ENCODE measurements at places on chromosomes 4 and X. TPM values are rescaled to one million over a fixed set of nuclear protein-coding genes. Genes with fewer than 3 reads are reported as not detected.

Gene NOX1
- not detected for total RNA-seq

GRCh38 chrX:56550667-56551066 lies 12.8 kb upstream of the UBQLN2 start:
- no peaks in the 10 kb centered on the region for H3K4me1 ChIP-seq
- DNase-seq, result no peak
- H3K36me3 ChIP-seq, result no peaks in the 10 kb centered on the region
- H3K27me3 ChIP-seq, result no peaks in the 10 kb centered on the region
- H3K27ac ChIP-seq, result no peak overlapping the region

DNA sequence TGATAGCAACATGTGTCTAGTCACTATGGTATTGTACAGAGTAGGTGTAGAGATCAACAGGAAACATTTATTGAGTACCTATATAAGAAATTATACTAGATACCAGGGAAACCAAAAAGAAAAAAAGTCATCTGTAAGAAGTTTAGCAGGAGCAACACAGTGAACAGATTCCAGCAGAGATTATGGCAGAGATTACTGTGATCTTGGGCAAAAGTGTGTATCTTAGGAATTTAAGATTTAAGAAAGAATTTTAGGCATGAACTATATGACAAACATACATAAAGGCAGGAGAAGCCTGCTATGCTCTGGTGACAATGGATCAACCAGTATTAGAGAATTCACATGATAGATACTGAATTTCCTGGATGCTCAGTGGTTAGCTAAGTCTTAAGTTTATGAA lies 37.9 kb downstream of the SNCA start:
- no peaks in the 10 kb centered on the region for H3K27me3 ChIP-seq
- no peak overlapping the region for H3K27ac ChIP-seq
- no peak for DNase-seq
- no peaks in the 10 kb centered on the region for H3K36me3 ChIP-seq

Gene GIMD1
- not detected for total RNA-seq

Gene PDE6B
- total RNA-seq, result 2.7 TPM

GRCh38 chrX:86981326-86981879 lies 536.2 kb upstream of the KLHL4 start:
- H3K4me3 ChIP-seq, result no peak overlapping the region
- H3K36me3 ChIP-seq, result no peaks in the 10 kb centered on the region
- no peaks in the 10 kb centered on the region for H3K27me3 ChIP-seq
- DNase-seq, result no peak
- no peak overlapping the region for H3K27ac ChIP-seq

Gene ADH1A
- 0.36 TPM for total RNA-seq

DNA sequence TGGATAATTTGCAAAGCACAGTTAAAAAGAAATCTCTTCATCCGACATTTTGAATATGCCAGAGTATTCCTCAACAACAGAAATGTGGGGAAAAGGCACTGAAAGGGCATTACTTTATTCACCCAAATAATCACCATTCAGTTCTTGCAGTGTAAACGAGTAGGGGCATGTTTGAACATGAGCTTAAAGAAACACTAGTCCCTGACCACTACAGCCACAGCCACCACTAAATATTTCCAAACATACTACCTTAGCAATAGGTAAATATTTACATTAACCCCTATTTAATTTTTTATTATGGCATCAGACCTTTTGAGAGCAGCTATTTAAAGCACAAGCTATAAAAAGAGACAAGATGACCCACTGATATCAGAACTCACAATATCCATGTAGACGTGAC lies 27.6 kb downstream of the MCF2 start:
- no peak overlapping the region for H3K4me3 ChIP-seq
- no peaks in the 10 kb centered on the region for H3K4me1 ChIP-seq
- H3K27me3 ChIP-seq, result no peaks in the 10 kb centered on the region
- no peaks in the 10 kb centered on the region for H3K36me3 ChIP-seq
- no peak for DNase-seq

DNA sequence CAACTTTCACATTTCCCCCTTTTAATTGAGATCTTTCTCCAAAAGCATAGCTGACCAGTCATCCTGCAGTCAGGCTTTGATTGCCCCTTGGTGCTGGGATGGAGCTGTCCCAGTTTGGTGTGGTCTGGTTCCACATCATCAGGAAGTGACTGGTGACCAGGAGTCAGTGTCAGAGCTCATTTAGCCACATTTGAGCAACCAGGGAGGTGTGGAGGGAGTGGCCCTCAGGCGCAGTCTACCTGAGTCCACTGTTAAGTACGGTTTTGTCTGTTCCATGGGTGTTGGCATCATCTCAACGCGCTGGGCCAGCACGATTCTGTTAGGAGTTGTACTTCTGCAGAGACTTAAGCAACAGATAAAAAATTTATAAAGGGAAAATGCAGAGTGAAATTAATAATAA lies 52.6 kb downstream of the RGS12 start:
- DNase-seq, result no peak
- H3K36me3 ChIP-seq, result no peaks in the 10 kb centered on the region
- peaks cover 25% of the 10 kb centered on the region for H3K4me1 ChIP-seq
- H3K4me3 ChIP-seq, result no peak overlapping the region

Gene IL1RAPL1
- total RNA-seq, result 1.9 TPM

- no peak overlapping the region for H3K4me3 ChIP-seq
- H3K27ac ChIP-seq, result no peak overlapping the region
- no peak for DNase-seq
- peaks cover 12% of the 10 kb centered on the region for H3K4me1 ChIP-seq
Measured at GRCh38 chr4:3364199-3364598, 71.4 kb downstream of the RGS12 start.

DNA sequence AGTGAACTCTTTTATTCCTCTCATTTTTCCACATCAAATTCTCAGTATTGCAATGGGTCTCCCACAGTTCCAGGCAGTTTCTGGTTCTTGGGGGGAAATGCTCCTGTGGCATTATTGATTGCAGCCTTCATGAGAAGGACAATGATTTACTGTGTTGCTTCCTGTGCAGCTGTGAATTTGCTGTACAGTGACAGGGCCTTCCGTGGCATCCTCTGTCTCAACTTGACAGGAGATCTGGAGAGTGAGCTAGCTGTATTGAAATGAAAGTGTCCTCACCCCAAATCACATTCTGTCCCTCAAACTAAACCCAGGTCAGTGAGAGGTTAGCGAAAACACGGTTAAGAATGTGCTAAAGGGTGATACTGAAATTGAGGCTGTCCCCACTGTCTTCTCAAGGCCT lies 77.1 kb upstream of the ATOH1 start:
- H3K4me3 ChIP-seq, result no peak overlapping the region
- H3K36me3 ChIP-seq, result no peaks in the 10 kb centered on the region
- no peaks in the 10 kb centered on the region for H3K4me1 ChIP-seq
- no peak for DNase-seq
- peaks cover 2% of the 10 kb centered on the region for H3K27me3 ChIP-seq
- no peak overlapping the region for H3K27ac ChIP-seq

DNA sequence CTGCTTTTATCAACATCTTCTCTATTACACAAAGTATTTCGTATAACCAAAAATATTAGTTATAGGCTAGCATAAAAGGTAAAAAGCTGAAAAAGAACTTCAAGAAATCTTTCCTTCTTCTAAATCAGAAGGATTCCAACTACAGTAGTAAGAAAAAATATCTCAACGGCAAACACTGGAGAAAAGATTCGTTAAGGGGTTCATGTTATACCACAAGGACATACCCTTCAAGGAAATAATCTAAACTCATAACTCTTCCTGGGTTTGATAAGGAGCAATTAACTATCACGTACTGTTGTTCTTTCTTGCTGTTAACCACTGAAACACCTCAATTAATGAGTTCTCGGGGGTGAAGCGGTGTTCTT lies 1.5 kb downstream of the SMIM14 start:
- no peaks in the 10 kb centered on the region for H3K36me3 ChIP-seq
- H3K4me3 ChIP-seq, result peak overlapping the region; percentile 98
- no peak for DNase-seq
- H3K4me1 ChIP-seq, result peaks cover 52% of the 10 kb centered on the region
- no peaks in the 10 kb centered on the region for H3K27me3 ChIP-seq

Gene NDNF
- total RNA-seq, result 6.8 TPM

GRCh38 chrX:136202889-136203288 lies 48.3 kb downstream of the MAP7D3 start:
- no peaks in the 10 kb centered on the region for H3K27me3 ChIP-seq
- peaks cover 17% of the 10 kb centered on the region for H3K36me3 ChIP-seq
- H3K4me1 ChIP-seq, result peaks cover 83% of the 10 kb centered on the region
- peak overlapping the region; percentile 87 for H3K27ac ChIP-seq
- H3K4me3 ChIP-seq, result peak overlapping the region; percentile 41

Measured in left ventricle myocardium inferior (tissue), 1 donor.